ENCODE measurements at places on chromosomes 12 and 14.

DNA sequence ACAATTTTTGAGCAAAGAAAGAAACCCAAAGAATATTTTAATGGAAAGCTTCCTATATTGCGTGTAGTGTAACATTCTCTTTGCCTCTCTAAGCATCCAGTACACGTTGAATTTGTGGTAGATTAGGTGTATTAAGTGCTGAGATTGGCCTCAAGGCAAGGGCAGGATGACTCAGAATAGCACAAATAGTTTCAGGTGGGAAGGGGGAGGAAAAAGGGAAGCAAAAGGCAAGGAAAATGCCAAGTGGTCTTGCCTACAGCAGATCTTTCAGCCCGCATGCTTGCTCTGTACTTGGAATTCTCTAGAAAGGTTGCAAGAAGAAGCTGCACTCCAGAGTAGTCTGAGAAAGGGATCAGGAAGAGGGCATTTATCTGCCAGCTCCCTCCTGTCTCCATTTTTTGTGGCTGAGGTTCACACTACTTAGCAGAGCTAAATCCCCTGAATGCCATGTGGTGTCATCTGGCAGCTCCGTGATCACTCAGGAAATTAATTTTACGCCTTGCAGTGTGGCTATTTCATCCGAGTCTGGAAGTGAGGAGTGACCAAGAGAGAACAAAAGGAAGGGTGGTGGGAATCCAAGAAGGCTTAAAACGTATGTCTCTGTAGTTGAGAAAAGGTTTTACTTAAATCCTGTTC lies 28.5 kb downstream of the CDKN1B start:
- no peak for DNase-seq

- DNase-seq = no peak
Observed at GRCh38 chr12:62319058-62319457, 58.9 kb downstream of the USP15 start.

GRCh38 chr12:119512772-119513497 lies 80.6 kb upstream of the TMEM233 start:
- DNase-seq = no peak

GRCh38 chr14:72965249-72965648 lies 39.0 kb downstream of the DCAF4 start:
- DNase-seq = no peak

DNA sequence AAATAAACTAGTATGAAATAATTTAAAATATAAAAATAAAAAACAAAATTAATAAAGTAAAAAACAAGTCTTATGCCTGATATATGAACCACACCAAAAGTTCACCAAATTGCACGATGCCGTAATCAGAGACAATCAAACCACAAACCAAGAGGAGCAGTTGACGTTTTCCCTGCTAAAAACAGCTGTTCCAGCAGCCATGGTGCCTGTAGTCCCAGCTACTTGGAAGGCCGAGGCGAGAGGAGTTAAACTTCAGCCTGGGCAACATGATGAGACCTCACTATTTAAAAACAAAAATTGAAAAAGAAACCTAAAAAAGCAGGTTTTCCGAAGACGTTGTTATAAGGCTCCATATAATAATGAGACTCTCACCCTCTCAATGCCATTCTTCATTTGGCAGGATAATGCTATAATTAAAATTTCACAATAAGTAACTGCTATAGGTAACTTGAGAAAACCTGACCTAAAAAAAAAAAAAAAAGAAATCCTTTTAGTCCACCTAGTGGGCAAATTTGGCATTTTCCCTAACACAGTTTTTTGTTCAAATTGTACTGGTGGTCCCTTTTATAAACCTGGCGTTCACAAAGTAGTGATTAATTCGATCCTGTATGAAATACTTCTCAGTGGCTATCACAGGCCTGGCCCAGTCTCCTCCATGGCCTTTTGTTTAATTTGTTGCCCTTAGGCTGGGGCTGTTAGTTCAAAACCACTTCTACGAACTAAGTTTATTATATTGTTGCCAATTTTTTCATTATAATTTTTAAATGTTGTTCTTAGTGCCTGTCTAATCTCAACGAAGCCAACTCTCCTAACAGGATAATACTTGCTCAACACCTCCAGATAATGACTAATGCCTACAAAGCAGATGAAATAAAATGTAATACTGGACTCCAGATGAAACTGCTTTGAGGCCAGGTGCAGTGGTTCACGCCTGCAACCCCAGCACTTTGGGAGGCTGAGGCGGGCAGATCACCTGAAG lies 62.1 kb downstream of the TNFAIP2 start:
- DNase-seq = peak; percentile 17

GRCh38 chr12:64633940-64634337 lies 23.6 kb downstream of the RASSF3 start:
- no peak for DNase-seq

- DNase-seq = peak; percentile 11
Observed at GRCh38 chr12:95942101-95942523, 302 bp downstream of the CCDC38 start.

DNA sequence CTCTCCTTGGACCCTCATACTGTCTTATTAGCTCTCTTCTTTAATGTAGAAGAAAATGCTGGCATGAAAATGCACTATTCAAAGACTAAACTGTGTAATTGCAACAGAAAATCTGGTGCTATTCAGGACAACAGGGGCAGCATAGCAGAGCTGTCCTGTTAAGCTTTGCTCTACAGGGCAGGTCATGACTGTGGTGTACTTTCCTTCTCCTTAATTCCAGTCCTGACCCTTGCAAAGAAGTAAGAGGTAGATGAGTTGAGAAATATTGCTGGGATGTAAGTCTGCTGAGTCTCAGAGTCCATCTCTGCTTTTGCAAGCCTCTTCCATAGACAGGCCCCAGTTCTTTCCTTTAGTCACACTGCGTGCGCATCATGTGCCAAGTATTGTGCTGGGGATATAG lies 52.6 kb upstream of the STK38L start:
- DNase-seq = no peak

- no peak for DNase-seq
Observed at GRCh38 chr14:79783041-79783440, 428.3 kb downstream of the DIO2 start.

DNA sequence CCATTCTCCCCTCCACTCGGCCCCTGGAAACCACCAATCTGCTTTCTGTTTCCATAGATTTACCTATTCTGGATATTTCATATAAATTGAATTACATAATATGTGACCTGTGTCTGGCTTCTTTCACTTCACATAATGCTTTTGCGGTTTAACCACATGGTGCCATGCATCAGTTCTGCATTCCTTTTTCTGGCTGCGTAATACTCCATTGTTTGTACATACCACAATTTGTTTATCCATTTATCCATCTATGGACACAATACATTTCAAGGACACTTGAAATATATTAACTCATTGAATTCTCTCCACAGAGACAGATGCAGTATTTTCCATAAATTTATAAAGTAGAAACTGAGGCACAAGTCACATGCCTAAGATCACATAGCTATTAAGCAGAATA lies 110.3 kb upstream of the ETV6 start:
- no peak for DNase-seq

- peak; percentile 59 for DNase-seq
Observed at GRCh38 chr14:105315211-105315721, 718 bp downstream of the PACS2 start.

DNA sequence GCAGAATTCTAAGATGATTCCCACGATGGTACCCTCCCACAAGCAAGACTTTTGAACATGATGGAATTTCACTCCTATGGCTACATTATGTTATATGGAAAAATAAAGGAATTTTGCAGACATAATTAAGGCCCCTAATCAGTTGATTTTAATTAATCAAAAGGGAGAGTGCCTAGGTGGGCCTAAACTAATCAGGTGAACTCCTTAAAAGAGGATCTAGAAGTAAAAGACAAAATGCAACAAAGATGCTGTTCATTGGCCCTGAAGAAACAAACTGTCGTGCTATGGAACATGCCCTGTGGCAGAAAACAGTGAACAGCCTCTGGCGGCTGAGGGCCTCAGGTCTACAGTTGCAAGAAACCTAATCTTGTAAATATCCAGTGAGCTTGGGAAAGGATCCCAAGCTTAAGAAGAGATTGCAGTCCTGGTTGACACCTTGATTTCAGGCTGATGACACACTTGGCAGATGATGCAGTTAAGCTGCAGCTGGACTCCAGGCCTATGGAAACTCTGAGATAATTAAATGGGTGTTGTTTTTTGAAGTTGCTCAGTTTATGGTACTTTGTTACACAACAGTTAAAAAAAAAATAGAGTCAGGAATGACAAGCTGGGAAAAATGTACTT lies 13.8 kb downstream of the TMCC3 start:
- DNase-seq = no peak

- DNase-seq = no peak
Observed at GRCh38 chr12:111677186-111677585, 8.6 kb downstream of the BRAP start.

- DNase-seq = no peak
Observed at GRCh38 chr14:86521843-86522242, 991.9 kb downstream of the FLRT2 start.

DNA sequence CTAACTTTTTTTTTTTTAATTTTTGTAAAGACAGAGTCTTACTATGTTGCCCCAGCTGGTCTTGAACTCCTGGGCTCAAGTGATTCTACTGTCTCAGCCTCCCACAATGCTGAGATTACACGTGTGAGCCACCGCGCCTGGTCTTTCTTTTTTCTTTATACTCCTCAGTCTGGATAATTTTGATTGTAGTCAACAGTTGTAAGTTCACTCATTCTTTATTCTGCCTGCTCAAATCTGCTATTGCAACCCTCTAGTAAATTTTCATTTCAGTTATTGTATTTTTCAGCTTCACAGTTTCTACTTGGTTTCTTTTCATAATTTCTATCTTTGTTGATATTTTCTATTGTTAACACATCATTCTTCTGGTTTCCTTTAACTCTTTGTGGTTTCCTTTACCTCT lies 5.8 kb upstream of the MIS18BP1 start:
- no peak for DNase-seq

- peak; percentile 0 for DNase-seq
Observed at GRCh38 chr12:26473291-26473690, 277.9 kb downstream of the SSPN start.

DNA sequence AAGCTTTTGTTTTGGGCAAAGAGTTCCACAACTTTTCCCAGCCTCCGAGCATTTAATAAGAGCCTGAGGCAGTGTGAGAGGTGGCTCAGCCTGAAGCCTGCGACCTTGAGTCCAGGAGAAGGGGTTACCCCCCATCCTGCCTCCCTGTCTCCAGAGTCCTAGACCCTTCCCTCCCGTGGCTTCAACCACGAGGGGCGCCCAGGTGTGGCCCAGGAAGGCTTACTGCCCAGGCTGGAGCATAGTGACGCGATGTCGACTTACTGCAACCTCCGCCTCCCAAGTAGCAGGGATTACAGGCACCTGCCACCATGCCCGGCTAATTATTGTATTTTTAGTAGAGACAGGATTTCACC lies 641 bp downstream of the LRRC43 start:
- no peak for DNase-seq

- no peak for DNase-seq
Observed at GRCh38 chr12:12823811-12824210, 10.7 kb downstream of the DDX47 start.

DNA sequence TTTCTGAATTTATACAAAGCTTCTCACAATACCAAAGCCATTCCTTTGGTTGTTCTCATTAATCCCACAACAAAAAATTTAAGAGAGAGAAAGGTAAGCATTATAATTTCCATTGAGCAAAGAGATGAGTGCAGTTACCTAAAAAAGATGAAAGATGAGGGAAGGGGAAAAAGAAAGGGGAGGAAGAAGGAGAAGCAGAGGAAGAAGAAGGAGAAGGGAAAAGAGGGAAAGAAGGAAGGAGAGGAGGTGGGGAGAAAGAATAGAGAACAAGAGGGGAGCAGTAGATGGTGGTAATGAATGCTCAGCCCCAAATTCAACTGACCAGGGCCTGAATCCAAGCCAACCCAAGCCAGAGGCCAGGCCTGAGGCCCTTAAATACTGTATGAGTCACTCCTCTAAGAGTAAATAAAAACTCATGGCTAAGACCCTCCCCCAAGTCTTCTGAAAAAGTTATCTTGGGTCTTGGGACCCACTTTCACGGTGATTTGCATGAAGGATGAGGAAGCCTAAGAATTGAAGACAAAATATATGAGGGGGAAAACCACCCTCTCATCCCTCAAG lies 144.6 kb downstream of the ITPR2 start:
- DNase-seq = no peak

DNA sequence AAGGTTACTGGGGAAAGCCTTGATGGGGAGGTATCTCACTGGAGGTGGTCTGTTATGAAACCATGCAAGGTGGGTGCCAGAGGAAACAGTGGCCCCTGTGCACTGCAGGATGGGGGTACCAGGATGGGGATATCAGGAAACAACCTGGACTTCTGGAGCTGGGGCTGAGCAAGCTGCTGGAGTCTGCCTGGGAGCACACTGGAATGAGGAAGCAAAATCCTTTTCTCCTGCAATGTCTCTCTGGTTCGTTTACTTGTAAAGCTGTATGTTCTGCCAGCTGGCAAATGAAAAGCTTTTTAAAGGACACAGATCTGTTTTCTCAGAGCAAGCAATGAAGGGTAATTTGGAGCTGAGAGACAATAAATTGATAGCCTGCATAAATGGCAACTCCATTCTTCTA lies 23.2 kb upstream of the SERPINA1 start:
- DNase-seq = no peak

- DNase-seq = no peak
Observed at GRCh38 chr14:46769292-46769691, 117.7 kb upstream of the RPL10L start.

DNA sequence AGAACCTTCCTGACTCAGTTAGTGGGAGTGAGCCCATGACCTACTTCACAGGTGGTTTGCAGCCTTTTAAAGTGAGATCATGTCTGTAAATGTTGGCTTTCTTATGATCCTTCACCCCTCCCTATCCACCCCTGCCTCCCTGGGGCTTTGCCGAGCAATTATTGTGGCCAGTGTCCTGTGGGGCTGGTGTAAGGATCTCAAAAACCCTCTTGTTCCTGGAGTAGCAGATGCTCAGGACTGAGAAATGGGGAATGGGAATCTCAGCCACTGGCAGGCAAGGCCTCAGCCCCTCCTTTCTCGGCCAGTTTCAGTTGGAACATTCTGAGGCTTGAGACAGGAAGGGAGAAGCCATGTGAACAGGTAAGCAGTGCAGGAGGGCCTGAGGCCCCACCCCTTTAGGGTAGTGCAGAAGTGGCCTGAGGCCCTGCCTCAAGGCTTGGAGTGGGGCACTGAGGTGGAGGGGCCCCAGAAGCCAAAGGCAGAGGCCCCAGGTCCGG lies 53.8 kb downstream of the PLEKHG3 start:
- DNase-seq = peak; percentile 32

- DNase-seq = no peak
Observed at GRCh38 chr12:121145221-121145620, 12.5 kb downstream of the P2RX7 start.

DNA sequence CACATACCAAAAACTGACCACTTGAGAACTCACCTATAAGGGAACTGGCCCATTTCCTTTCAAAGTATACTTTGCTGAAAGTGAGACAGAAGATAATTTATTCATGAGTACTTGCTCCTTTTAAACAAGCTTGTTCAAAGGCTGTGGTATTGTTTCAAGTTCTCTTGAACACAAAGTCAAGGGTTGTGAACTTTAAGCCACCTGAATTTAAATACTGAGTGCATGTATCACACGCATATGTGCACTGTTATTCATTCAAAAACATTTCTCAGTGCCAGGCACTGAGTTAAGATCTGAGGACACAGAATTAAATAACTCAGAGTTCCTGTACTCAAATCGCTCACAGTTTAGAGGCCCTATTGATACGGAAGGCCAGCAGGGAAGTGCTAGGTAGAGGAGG lies 19.1 kb upstream of the LDHB start:
- peak; percentile 16 for DNase-seq

Data from CD4-positive, alpha-beta T cell treated with Interleukin-10 for 1 hour (primary cell).